ENCODE measurements at places on chromosomes 1 and 21.

DNA sequence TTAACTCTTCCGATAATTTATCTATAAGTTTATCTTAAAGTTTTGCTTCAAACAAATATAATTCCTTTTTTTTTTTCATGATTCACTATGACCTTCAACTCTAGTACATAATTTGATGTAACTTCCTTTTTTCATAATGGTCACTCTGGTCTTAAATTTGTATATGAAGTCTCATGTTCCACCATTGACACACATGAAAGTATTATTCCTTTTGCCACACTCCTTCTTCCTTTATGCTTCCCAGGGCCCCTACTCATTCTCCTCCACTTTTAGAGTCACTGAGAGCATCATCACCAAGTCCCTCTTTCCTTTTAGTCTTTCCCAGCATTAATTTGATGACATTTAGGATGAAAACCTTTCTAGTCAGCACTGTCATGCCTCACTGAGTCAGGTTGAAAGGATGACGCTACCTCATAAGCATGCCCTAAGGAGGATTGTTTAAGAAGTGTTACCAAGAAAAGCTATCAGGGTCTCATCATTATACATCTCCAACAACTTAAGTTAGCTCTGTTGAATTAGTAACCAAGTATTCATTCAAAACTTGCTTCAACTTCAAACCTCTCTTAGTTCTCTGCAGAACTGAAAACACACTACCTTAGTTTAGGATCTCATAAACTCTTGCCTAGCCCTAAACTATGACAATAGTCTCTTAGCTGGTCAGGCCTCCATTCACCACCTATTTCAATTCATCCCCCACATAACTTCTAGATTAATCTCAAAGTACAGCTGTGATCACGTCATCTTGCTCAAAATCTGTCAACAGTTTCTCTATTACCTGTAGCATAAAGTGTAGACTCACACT lies 14.5 kb downstream of the AUNIP start:
- DNase-seq: no peak

GRCh38 chr1:91201694-91202093 lies 179.9 kb upstream of the ZNF644 start:
- no peak for DNase-seq

DNA sequence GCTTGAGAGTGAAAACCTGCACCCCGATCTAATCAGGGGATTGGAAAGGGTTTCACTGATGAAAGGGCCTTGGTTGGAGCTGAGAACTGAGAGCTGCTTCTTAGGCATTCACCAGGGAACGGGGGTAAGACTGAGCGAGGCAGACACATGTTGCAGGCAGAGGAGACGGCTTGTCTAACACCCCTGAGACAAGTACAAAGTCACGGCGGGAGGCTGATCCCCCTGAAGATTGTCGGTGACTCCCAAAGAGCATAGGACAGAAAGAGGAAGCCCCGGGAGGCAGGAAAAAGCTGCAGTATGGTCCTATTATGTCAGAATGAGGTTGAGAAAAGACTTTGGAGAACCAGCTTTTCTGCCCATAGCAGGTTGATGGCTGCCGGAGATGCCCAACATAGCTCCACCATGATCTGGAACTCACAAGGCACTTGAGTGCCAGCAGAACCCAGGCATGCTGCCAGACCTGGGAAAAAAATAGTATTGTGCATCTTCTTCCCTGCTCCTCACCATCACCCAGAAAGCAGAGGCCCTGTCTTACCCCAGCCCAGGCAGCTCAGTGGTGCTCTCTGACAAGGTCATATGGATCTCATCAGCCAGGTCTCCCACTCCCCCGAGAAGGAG lies 463.9 kb upstream of the PROX1 start:
- no peak for DNase-seq

DNA sequence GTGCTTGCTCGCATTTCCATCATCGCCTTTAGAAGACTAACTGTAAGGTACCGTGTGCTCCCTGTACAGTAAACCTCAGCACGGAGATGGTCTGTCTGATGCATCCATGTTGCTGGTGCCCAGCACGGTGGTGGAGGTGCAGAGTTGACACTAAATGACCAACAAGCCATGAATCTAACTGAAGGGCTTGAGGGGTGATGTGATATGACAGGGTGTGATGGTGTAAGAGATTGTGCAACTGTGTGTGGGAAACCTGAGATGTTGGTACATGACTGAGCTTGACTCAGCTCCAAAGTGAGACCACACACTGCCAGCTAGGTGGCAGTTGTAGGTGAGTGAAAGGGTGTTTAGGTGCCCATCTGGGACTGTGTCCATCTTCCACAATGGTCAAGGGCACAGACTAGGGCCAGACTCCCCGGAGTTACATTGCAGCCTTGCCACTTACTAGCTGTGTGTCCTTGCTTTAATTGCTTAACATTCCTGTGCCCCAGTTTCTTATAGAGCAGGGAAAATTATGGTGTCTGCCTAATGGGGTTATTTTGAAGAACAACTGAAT lies 21.4 kb downstream of the SLC2A1 start:
- no peak for DNase-seq

- DNase-seq: peak; percentile 58
These were observed 25.0 kb downstream of the CD244 start for GRCh38 chr1:160837558-160838205.

DNA sequence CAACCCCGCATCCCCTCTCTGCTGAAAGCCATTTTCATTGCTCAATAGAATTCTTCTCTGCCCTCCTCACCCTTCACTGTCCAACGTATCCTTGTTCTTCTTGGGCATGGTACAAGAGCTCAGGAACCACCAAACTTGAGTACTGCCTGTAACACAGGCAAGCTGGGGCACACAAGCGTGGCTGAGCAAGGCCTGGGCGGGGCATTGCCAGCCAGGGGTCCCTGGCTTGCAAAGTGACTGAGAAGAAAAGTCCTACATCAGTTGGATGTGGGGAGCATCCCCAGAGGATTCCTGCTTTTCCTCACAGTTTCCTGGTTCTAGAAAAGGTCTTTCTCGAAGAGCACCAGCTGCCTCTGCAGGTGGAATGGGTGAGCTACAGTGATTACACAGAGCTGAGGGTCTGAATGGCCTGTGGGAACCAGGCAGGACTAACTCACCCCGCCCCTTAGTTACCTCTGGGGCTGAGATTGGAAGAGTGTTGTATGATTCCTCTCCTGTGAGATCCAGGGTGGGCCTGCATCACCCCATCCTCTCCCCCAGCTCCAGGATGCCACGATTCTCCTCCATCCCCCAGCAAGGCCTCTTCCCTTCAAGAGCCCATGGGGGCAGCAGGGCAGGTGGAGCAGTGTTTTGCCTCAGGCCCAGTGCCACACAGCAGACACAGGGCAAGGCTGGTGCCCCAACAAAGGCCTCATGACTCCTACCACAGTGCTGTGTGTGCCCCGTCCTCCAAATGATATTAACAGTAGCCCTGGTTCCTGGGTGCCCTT lies 121.9 kb downstream of the MATN1 start:
- DNase-seq: no peak

DNA sequence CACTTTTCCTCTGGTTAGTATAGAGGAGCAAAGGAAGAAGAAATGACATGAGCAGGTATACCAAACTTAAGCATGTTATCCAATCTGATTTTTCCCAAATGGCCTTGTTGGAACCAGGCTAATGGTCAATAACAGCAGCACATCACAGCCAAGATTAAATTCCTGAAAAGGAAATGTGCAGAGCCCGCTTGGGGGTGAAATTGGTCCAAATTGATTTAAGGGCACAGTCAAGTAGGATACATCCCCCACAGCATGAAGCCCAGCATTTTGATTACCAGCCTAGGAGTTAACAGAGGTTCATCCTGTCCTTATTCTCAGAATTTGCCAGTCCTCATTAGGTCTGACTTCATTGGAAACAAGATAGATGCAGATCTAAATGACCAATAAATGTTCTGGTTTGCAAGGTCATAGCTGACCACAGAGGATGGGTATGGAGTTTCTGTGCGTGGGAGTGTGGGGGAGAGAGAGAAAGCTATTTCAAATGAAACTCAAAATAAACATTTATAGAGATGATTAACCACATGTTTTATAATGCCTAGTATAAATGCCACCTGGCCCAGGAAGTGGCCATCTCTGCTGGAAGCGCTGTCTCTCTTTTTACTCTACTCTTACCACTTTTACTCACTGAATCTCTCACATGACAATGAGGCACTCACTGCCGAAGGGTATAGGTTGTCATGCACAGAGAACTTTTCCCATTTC lies 38.7 kb downstream of the RGS5 start:
- DNase-seq: no peak

- DNase-seq: no peak
These were observed 56.5 kb downstream of the DYRK1A start for GRCh38 chr21:37423103-37423502.

All from stimulated activated CD4-positive, alpha-beta T cell treated with anti-CD3 and anti-CD28 coated beads, Interleukin-4, amount 100 ng/mL, for 48 hours (primary cell).